HEK293T (cell line): ENCODE measurements at places on chromosomes 4 and X.

DNA sequence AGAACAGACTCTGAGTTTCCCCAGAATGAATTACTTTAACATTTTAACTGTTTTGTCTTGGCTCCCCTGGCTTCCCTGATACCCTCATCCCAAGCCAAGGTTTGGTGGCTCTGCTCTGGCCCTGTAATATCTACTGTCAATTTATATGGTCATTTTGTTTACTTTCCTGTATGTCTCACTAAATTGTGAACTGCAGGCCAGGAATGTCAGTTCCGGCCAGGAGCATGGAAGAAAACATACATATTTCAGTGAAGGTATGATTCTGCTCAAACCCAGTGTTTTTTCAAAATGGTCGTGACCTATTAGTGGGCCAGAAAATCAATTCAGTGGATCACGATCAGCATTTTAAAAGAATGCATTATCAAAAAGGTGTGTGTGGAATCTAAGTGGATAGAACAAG lies 1.2 kb downstream of the RPGR start:
- DNase-seq = no peak

GRCh38 chrX:133417364-133417763 lies 2.1 kb upstream of the GPC4 start:
- DNase-seq = no peak

DNA sequence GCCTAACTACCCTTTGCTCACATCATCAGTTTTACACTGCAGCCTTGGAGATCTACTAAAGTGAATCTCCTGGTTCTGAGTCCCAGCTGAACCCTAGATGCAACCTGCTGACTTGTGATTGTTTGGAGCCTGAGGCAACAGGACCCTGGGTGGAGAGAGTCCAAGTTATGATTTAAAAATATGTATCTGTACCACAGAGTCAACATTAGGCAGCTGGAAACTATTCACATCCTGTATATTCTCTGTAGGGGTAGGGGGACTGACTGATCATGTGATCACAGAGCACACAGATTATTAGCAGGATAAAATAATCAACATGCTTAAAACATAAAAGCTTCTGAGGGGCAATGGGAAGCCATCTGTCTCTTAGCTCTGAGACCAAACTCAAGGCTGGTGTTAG lies 52.1 kb downstream of the CT47B1 start:
- no peak for DNase-seq

DNA sequence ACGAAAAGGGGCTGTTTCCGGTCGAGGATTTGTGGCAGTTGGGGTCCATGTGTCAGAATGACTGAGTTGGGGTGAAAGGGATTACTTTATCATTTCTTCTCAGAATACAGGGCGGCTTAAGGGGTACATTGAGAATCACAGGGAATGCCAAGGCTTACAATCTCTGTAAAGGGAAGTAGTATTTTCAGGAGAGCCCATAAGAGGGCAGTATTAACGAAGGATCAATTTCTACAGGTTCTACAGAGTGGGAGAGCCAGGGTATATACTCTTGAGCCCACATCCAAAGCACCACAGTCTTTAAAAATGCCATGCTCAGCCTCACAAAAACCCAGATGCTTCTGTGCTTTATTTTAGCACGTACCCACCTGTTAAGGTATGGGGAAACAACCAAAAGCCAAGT lies 67.7 kb upstream of the ZXDA start:
- DNase-seq = no peak

- peak; percentile 51 for DNase-seq
Observed at GRCh38 chr4:169485791-169486742, 126.3 kb downstream of the NEK1 start.

GRCh38 chr4:95077864-95078263 lies 320.1 kb downstream of the BMPR1B start:
- DNase-seq = no peak

DNA sequence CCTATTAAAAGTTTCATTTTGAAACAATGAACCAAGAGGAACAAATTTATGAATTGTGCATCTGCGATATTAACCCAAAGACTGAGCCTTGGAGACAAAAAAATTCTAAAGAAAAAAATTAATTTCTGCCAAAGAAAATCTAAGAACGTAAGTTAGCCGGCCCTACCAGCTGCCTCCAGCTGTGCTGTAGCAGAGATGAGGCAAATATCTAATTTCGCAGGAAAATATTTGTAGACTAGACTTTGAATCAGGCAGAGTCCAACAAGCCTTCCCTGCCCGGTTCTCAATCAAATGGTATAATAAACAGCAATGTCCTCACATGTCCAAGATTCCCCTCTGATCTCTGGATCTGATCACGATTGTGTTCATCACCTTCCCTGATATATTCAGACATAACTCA lies 21.2 kb upstream of the SMIM20 start:
- no peak for DNase-seq

- no peak for DNase-seq
Observed at GRCh38 chrX:49701933-49702332, 6.1 kb upstream of the PAGE1 start.

DNA sequence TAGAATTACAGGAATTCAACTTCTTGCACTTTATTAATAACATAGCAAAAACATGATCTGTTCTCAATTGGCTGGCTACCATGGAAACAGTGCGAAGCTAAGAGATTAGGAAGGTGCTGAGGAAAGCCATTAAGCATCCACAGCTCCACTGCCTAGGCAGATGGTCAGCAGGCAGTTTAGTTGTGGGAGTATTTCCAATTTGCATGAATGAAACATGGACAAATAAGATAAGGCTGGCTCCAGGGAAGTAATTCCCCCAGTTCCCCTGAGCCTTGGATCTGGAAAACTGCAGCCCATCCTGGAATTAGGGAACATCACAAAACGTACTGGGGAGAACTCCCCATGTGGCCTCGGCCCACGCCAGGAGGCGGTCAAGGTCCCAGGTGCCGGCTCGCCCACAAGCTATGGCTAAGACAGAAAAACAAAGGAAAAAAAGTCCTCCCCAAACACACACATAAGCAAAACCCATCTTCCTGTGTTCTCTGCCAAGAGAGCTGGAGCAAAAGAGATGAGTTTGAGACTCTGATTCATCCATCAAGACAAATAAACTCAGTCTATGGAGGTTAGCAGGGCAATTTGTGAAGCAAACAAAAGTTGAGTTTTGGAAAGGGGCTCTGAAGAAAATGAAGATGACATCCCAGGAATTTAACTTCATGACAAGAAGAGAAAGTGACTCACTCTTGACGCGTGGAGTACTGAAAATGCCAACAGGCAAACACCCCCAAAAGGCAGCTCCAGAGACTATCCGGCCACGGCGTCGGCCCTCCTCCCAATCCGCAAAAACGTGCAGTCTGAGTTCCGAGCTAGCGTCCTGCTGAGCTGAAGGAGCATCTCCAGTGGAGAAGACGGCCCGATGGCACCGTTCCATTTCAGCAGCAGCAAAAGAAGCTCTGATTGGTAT lies 45.1 kb downstream of the IGFBP7 start:
- no peak for DNase-seq

GRCh38 chr4:93080316-93080715 lies 748.2 kb upstream of the ATOH1 start:
- no peak for DNase-seq
